Ascending aorta (tissue), 2 donors: ENCODE measurements at places on chromosomes 7 and 10. TPM values are rescaled to one million over a fixed set of nuclear protein-coding genes. Genes with fewer than 3 reads are reported as not detected.
A peak's percentile ranks its signal among the peaks of the same experiment; 100 is the strongest.

The FGL2 gene
- 77.9 TPM for total RNA-seq

- DNase-seq, result no peak
Measured at GRCh38 chr10:7488418-7488829, 77.6 kb upstream of the SFMBT2 start.

DNA sequence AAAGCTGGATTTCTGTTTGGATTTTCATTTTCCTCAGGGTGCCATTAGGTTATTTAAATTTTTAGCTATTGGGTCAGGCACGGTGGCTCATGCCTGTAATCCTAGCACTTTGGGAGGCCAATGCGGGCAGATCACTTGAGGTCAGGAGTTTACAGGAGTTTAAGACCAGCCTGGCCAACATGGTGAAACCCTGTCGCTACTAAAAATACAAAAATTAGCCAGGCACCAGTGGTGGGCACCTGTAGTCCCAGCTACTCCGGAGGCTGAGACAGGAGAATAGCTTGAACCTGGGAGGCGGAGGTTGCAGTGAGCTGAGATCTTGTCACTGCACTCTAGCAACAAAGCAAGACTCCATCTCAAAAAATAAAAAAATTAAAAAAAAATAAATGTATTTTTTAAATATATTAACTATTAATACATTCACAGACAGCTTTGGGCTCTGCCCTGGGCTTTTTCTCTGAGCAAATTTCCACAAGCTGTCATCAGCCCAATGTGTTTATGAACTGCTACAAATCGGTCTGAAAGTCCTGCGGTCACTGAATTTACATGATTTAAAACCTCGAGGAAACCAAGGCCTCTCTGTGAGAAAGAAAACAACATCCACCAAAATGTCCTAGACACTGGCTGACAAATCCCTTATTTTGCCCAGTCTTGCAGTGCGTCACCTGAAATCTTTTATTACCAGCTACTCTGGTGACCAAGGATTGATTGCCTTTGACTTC, 19.2 kb upstream of the PLEKHS1 start:
- no peak for DNase-seq

GRCh38 chr7:47433564-47433895, 148.4 kb downstream of the TNS3 start:
- no peak for DNase-seq

DNA sequence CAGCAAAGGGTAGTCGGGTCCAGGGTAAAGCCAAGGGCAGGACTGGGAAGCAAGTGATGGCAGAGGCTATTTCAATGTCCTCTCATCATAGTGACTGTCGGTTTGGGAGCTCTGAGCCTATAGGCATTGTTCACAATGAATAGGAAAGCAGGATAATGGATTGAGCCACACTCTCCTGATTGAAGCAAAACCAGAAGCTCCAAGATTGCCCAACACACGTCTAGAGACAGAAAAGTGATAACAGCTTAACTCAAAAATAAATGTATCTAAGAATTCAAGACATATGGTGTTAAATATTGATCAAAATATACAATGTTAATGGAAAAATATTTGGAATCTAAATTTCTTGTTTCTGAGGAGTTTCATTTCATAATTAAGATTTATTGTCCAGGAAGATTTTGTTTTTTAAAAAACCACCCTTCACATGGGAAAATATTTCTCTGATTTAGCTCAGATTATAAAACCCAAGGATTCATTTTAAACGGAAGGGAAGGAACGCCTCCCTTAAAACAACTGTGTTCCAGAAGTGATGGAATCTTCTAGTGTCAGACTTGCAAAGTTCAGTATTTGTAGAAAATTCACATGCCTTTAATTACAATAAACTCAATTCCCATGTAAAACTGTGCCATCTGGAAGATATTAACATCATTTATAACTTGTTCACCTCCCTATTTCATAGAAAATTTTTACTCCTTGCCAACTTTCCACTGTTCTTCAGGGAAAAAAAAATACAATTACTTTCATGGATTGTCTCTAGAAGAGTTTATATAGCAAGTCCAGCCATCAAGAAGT, 54.5 kb downstream of the NRP1 start:
- DNase-seq, result no peak

DNA sequence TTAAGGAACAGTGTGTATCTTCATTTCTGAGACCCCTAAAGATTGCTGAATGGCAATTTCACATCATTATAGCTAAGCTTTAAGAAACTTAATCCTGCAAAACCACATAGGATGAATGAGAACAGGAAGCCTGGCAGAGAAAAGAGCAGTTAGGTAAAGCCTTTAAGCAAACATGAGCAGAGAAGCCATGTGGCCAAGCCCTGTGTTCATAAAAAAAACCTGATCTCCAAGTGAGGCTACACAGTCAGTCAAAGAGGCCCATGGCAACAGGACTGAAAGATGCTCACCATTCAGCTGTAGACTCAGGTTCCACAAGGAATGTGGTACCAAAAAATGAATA, 9.3 kb downstream of the LIPA start:
- DNase-seq, result no peak

The ABCC2 gene
- 0.96 TPM for total RNA-seq

- DNase-seq, result no peak
Measured at GRCh38 chr7:82600531-82600930, 157.0 kb upstream of the CACNA2D1 start.

The TAF6 gene
- total RNA-seq, result 103 TPM

DNA sequence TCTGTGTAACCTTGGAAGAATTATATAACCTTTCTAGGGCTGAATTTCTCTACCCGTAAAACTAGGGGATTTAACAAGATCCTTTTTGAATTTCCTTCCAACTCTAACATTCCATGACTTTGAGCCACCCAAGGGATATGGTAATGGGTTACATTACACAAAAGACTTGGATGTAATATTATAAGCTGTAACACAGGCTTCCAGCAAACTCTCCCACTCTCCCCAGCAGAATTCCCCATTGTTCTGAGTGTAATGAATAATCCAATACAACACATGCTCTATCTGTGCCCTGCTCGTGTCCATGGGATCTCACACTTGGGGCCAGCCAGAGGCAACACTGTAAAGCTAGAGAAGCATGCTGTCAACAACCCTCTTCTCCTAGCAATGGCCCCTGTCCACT, 790.6 kb upstream of the AUTS2 start:
- DNase-seq, result no peak

DNA sequence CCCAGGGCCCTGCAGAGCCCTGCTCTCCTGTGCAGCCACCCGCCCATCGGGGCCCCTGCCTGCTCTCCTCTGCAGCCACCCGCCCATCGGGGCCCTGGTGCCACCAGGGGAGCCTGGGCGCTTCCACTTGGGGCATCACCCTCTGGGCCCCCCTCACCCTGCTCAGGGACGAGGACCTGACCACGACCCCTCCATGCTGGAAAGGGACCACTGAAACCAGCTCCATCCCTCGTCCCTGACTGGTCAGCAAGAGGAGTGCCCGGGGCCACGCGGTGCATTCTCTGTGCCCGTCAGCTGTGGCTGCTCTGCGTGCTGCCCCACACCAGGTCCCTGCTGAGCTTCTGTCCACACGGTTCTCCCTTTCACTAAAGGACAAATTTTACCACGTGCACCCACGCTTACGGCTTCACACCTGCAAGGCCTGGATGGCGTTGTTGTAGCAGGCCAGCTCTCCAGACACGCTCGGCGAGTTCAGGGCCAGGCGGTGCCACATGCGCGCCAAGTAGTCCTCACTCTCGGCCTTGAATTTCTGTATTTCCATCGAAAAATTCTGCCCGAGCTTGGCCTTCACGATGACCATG, 57.6 kb downstream of the CFAP46 start:
- DNase-seq, result peak; percentile 45

- DNase-seq, result no peak
Measured at GRCh38 chr7:67571026-67571545, 574.5 kb downstream of the TYW1 start.
